ENCODE measurements at places on chromosomes 13 and 19.

DNA sequence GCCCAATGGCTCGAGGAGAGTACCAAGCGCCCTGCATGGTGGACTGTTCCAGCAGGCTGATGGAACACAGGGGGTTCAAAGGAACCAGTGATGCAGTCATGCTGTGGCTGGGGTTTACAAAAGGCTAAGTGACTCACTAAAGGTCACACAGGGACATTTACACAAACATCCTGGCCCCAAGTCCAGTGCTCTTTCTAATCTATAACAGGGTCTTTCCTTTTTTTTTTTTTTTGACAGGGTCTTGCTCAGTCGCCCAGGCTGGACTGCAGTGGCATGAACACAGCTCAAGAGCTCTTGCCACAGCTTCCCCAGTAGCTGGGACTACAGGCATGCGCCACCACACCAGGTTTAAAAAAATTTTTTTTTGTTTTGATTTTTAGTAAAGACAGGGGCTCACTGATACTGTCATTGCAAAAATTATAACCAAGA is 2.8 kb upstream of the SLC25A15 start:
- no peak for DNase-seq

DNA sequence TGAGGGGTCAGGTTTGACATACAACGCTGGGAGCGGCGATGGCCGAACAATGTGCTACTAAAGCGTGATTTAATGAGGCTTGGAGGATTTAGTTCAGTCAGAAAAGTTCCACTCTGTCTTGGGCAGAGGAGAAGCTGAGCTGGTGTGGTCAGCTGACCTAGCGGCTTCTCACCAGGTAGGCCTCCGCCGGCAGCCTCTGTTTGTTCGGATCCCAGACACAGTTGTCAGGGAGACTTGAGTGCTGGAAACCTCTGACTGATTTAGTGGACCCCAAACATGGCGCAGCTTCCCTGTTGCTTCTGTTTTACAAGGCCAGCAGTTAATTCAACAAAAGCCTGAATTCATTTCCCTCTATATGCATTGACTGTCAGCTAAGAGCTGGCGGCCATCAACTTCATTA is 36.5 kb upstream of the OLFM4 start:
- no peak for DNase-seq

DNA sequence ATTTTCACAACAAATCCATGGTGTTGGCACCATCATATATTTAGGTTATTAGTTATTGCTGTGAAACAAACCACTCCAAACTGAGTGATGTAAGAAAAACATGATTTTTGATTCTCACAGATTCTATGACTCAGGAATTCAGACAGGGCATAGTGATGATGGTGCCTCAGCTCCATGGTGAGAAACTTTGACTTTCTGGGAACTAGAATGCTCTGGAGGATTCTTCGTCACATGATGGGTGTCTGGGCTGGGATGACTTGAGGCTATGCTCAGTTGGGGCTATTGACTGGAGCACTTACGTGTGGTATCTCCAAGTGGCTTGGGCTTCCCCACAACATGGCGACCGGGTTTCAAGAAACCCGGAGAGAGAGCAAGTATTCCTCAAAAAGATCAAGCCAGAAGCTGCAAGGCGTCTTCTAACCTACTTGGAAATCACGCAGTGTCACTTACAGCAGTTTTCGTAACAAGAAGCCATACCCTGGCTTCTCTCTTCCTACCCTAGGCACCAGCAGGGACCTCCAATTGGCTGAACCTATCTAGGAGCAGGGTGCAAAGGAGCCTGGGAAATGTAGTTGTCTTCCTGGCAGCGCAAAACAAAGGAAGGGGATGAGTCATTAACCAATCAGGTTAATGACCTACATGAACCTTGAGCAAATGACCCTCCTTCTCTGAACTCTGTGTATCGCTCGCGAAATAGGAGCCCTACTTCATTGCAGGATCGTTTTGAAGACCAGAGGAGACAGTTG is 22.4 kb downstream of the VAV1 start:
- no peak for DNase-seq

- no peak for DNase-seq
Measured at GRCh38 chr19:4316956-4317355, 12.6 kb downstream of the FSD1 start.

DNA sequence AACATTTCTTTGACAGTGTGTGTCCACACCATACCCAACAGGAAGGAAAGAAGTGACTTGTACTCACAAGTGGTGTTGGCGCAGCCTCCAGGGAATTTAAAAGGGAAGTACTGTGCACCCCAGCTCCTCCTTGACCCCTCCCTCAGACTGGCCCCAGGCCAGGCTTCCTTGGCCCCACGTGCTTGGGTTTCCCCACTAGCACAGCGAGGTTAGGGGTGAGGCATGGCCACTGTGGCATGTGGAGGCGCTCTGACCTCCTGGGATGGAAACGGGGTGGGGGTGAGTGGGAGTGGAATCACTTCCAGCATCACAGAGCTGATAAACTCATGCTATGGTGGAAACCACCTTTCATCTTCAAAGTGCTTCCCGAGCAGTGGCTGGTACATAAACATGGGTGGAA is 168.6 kb downstream of the ZNF536 start:
- DNase-seq = no peak

GRCh38 chr13:99335603-99336002 is 28.4 kb upstream of the GPR183 start:
- DNase-seq = no peak
